BJ (cell line): ENCODE measurements at places on chromosomes 13 and 19. TPM values are rescaled to one million over a fixed set of nuclear protein-coding genes. Genes with fewer than 3 reads are reported as not detected.

DNA sequence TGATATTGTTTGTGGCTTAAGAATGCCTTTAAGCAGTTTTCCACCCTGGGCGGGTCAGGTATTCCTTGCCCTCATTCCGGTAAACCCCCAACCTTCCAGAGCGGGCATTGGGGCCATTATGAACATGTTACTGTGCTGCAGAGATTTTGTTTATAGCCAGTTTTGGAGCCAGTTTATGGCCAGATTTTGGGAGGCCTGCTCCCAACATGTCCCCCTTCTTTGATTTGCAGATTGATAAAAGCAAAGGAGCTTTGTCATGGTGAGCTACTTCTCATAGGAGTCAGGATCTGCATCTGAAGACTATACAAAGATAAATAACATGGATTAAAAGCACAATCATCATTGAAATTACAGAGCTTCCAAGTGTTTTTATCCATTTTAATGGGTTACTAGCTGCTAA, 36.9 kb upstream of the ZNF562 start:
- no peak for DNase-seq

GRCh38 chr13:89897681-89898080, 1449.8 kb upstream of the MIR17HG start:
- no peak for DNase-seq

GRCh38 chr19:51702103-51702824, 9.1 kb downstream of the SPACA6 start:
- DNase-seq, result no peak

DNA sequence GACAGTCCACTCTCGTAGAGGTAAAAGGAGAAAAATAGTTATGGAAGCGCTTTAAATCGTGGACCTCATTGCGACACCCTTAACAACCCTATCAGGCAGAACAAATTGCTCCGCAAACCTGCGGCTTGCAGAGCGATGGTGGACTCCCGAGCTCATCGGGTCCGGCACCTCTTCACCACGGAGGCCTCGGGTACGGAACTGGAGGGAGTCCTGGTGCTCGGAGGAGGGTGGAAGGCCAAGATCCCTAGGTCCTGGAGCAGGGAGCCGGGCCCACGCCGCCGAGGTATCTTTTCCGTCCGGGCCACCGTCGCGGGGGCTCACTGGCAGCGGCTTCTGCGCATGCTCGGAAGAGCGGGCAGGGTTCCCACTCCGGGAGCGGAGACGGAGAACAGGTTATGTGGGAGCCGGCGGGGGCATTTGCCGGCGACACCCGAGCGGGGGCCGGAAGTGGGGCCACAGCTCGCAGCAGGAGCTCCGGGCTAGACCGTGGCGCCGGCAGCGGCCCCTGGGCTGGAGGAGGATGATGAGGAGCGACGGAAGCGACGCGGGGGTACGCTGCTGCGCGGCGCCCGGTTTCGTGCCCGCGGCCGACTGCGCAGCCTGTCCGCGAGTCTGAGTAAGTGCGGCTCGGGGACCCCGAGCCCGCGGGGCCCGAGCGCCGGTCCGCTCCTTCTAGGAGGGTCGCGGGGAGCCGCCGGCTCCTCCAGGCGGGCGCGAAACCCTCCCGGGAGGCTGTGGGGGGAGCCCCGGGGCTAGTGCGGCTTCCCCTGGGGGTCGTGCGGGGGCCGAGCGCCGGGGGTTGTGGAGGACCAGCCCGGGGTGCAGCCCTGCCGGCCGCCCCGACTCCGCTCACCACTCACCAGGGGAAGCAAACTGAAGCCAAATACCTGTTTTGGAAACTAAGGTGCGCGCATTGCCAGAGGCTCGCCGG, at the start of gene ABHD13:
ABHD13 (plus strand) TSS at position 349 of the 931 bp plus-strand sequence. CDS start 10,827 bp downstream, outside the sequence.
- DNase-seq, result peak; percentile 41

Gene KLK13
- polyA plus RNA-seq, result not detected in 2 replicates

Gene IFI30
- polyA plus RNA-seq, result 11.1 and 14.5 TPM in 2 replicates

Gene ING1
- polyA plus RNA-seq, result 10.9 and 14.3 TPM in 2 replicates

Gene GAS6
- polyA plus RNA-seq, result 247 and 374 TPM in 2 replicates

Gene PRDX2
- polyA plus RNA-seq, result 165 and 267 TPM in 2 replicates

Gene RDH8
- 0.05 and 0.21 TPM in 2 replicates for polyA plus RNA-seq
